ENCODE measurements at places on chromosomes 1 and 21.

DNA sequence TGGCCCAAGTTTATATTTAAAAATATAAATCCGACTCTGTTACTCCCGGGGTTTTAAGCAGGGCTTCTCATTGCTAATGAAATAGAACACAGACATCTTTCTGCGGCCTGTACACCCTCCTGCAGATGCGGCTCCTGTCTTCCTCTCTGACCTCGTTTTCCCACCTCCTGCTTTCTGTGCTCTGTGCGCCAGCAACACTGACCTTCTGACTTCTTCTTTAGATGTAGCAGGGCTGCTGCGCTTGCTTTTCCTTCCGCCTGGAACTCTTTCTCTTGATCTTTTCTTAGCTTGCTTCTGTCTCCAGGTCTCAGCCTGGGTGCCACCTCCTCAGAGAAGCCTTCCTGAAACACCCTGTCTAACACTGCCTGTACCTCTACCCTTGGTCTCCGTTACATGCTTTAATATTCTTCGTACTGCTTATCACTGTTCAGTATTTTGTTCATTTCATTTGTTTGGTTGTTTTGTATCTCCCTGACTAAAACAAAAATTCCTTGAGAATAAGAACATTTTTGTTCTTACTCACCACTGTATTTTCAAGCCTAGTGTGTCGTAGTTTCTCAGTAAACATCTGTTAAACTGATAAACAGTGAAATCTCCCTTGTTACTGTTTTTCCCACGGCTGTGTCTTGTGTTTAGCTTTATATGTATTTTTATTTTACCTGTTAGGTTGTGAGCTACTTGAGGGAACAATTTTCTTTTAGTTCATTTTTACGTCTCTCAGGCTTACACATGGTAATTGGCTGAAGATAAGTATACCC lies 79.0 kb downstream of the ST3GAL3 start:
- DNase-seq, result no peak

GRCh38 chr21:43588957-43589356 lies 70.3 kb downstream of the HSF2BP start:
- no peak for DNase-seq

DNA sequence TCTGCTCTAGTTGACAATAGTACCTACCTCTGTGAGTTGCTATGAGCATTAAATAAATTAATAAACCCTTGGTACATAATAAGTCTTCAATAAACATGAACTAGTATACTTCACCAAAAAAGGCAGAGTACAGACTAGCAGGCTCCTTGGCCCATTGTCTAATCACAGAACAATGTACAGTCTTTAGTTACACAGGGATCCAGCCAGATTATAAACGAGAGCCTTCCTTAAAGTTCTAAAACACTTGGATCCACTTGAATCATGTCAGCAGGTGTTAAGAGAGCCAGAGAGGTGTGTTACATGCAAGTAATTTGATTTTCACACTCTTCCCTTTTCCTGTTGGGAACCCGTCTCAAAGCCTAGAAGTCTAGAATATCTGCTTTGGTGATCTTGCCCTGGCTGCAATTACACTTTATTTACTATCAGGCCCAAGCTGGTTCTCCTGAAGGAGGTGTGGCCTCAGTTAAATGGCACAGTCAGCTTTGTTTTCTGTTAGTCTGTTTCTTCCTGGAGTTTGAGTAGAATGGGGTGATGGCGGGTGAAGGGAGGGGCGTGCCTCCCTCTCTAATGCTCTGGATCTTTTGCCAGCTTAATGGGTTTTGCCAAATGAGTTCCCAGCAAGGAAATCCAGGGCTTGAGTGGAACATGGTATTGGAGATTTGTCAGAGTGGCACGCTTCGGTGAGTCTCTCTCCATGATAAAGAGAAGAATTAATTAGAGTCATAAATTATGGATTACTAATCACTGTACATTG lies 570.9 kb upstream of the CAMK1G start:
- DNase-seq, result no peak

GRCh38 chr21:45630876-45631275 lies 12.6 kb upstream of the PCBP3 start:
- DNase-seq, result no peak

DNA sequence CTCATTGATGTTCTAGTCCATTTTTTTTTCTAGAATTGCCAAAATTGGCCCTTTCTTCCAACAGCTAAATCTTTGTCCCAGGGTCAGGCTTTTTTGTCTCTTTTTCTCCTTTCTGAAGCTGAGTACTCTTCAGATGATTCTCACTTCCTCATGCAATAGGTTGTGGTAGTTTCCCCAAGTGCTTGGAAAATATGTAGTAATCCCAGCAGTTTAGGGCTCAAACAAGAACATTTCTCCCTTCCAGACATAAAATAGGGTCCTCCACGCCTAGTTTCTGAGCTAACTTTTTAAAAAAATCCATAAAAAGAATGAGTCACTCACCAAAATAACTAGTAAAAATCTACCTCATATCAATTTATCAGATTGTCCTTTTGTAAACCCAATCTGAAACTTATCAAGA lies 10.0 kb upstream of the MCOLN3 start:
- DNase-seq, result no peak

DNA sequence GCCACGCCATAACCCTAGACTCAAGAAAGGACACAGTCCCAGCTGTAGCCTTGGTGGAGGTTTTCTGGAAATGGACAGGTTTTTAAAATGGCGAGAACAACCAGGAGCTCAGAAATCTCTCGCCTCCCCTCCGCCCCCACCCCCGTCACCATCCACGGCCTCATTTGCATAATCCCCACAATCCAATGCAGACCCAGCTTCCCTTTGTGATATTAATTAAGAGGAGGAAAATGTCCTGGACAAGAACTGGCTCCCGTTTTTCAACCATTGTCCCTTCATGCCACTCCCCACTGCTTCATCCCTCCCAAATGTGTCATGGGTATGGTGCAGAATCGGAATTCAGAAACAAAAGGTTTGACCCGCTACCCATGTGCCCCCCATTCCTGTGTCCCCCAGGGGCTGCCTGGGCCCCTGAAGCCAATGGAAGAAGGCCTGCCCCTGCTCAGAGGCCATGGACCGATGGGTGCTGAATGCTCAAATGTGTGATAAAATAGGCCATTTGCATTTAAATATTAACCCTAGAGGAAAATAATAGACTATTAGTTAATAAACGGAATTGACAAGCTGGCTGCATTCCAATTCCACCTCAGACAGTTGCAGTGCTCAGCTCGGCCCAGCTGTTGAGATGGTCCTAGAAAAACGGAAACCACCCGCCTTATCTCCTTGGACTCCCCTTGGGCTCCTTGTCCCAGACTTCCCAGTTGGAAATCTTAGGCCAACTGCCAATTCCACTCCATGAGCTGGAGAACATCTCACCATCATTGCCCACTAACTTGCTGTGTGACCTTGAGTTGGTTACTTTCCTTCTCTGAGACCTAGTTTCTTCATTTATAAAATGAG lies 10.7 kb upstream of the EPHB2 start:
- no peak for DNase-seq
